ENCODE measurements at places on chromosomes 11 and 22.

GRCh38 chr11:27456795-27457329, 15.7 kb downstream of the LGR4 start:
- no peak for DNase-seq

DNA sequence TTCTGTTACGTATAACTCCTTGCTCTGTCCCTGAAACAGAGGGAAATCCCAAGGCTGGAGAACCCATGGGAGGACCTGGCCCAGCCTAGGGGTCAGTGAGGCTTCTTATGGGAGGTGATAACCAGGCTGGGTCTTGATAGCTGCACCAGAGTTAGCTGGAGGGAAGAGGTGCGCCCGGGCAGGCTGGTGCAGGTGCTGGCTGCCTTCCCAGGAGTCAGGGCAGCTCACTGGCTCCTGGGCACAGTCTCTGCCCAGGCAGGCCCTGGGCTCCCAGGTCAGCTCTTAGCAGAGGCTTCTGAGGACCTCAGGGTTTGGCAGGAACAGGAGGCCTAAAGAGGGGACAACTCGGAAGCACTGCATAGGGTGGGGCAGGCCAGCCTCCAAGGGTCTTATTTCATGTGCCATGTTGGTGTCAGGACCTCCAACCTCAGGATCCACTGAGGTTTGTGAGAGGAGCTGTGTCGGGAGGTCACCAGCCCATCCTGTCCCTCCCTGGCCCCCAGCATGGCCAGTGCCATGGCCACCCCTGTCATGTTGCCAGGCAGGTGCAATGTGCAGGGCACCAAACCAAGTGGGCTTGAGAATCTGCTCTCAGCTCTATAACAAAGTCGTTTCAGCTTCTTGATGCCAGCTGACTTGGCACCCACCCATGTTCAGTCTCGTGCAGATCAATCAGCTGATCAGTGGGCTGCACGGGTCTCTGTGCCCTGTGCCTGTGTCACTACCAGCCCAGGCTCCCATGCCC, 20.5 kb upstream of the CELSR1 start:
- no peak for DNase-seq

DNA sequence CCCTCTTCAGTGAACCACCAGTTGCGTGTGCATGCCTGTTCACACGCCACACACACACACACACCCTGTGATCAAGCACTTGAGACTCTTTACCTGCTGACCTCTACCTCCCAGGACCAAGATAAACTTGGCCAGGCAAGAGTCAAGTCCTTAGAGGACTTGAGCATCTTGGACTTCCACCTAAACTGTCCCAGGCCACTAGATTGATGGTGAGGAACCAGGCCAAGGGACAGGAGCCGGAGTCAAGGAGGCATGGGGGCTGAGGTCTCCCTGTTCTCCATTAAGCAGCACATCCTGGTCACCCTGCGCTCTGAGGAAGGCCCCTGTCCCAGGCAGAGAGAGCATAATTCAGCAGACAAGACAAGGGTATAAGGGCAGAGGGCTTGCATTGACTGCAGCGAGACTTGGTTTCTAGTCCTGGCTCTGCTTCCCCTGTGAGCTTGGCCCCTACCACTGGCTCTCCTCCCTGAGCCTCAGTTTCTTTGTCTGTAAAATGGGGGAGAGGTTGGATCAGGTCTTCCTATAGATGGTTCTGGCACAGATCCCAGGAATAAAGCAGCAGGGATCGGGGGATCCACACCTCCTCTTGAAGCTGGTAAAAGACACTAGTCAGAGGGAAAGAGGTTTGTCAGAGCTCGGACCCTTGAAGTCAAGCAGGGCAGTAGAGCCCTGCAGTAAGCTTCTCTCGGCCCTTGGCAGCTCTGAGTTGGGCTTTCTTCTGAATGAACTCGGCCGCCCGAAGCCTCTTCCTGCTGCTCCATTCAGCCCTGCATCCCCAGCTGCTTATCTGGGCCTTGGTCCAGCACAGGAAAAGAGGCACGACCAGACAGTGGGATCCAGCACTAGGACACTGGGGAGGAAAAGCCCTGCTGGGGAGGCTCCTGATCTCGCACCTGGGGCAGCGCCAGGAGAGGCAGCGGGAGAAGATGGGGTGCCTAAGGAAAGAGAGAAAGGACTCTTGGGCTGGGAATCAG, 2.0 kb downstream of the CREB3L1 start:
- no peak for DNase-seq

DNA sequence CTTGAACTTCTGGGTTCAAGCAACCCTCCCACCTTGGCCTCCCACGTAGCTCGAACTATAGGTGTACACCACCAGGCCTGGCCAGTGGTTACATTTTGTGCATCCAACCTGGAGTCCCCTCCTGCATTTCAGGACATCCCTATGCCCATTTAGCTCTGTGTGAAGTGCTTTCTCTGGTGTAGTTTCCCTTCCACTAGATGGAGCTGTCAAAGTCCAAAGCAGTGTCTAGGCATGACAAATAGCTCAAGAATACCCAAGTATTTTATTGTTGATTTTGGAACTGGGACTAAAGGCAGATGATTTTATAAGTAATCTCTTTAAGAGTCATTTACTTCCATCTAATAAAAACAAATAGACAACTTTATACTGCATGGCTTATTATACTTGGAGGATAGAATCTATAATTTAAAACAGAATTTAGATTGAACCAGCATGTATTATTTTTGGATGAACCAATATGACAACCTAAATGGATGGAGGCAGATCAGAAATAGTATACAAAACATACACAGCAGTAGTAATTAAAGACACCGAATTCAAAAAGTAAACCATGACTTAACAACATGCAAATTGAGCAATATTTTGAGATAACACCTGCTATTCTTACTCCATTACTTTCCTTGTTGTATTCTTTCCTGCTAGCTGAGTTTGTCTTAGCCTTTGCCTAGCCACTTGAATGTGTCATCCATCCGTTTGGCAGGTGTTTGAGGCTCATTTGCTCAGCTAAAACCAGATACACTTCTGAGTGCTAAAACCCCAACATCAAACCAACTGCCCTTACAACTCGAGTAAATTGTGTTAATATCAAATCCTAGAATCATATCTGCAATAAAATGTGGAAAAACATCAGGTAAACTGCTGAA, 37.7 kb downstream of the EIF4ENIF1 start:
- DNase-seq = no peak

DNA sequence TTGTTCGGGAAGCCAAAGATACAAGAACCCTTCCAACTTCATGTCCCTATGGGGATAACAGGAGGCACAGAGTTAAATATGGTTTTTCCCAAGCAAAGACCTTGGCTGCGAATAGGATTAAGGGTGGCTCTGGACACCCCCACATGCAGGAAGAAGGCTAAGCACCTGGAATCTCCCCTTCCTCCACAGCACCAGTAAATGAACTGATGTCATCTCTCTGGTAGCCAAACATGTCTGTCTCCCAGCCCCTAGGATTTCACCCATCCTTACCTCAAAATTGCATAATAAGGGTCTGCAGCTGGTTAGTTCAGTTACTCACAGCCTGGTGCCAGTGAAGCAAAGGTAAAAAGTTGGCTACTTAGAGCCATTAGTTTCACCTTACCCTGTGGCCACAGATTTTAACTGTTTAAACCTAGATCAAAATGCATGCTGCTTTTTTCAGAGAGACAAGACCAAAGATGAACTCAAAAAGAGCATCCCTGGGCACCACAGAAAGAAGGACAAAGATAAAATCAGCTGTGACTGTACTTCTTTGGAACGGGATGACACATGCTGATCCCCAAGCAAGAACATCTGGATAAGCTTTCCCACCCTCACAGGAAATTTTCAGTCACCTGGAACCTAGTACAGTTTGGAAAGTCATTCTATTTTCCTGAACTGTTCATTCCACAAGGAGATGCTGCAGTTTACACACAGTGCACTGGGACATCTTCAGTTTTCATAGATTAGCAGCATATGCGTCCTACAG, 77.2 kb upstream of the AKIP1 start:
- no peak for DNase-seq

- DNase-seq = no peak
These were observed 22.8 kb downstream of the OSBP2 start for GRCh38 chr22:30717331-30717921.

- DNase-seq = no peak
These were observed 52.5 kb upstream of the SUSD2 start for GRCh38 chr22:24128631-24129262.

DNA sequence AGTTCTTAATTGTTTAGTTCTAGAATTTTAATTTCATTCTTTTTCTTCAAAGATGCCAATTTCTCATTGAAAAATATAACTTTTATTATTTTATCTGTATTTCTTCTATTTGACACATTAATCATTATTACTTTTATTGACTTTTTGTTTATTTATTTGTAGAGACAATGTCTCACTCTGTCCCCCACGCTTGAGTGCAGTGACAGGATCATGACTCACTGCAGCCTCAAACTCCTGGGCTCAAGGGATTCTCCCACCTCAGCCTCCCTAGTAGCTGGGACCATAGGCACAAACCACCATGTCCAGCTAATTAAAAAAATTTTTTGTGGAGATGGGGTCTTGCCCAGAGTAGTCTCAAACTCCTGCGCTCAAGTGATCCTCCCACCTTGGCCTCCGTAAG, 30.3 kb upstream of the FBLN1 start:
- no peak for DNase-seq

GRCh38 chr11:121559606-121560200, 106.9 kb upstream of the SORL1-AS1 start:
- DNase-seq = no peak

DNA sequence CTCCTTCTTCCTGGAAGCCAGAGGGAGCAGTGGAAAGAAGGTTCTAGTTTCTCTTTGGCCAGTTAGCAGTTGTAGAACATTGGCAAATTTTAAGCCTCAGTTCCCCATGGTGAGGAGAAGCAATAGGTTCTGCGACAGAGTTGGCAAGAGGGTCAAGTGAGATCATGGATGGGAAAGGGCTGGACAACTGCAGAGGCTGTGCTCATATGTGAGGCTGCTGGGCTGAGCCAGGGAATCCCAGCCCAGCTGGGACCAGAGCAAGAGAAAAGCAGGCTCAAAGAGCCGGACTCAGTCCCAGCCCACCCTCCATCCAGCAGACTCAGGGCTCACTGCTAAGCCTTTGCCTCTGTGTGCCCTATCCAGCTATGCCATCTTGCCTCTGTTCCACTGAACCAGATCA, 66.8 kb upstream of the MYOD1 start:
- no peak for DNase-seq

DNA sequence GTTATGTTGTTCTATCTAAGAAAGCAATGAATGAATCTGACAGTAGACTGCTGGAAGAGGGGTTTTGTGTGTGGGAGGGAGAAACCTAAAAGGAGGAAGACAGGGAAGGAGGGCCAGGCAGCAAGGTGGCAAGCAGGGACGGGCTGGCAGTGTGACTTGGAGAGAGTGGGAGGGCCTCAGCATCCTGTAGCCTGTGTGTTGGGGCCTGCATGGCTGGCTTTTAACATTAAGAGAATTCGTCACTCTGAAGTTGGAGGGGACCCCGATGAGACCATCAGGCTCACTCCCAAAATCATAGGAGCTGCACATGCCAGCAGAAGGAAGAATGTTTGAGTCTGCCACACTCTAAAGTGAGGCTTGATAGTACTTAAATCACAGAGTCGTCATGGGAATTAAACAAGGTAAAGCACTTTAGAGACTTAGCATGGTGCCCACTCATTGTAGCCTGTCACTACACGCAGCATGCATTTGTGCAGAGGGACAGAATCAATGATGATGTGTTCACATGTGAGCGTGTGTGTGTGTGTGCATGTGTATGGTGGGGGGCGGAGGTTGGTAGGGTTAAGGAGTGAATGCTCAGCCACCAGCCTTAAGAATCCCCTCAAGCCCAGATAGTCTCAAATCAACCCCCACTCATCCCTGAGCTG, 199.5 kb downstream of the TENM4 start:
- no peak for DNase-seq

DNA sequence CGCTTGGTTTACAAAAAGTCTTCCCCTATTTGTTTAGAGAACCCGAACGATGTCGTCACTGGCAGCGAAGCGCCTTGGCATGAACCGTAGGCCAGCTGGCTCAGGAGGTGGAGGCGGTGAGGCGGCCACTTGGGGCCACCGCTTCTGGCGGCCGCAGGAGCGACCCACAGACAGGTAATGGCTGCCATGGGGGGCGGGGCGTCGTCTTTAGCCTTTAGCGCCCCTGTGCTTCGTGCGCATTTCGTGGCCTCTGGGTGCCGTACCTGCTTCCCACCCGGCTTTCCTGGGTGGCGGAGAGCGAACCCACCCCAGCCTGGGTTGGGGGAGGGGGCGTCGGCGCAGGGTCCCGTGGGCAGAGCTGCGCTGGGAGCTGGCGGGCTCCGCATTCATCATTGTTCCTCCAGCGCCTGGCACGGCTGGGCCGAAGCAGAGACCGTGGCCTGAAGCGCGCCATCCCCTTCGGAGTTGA, 469 bp upstream of the OSBP2 start:
- peak; percentile 41 for DNase-seq

DNA sequence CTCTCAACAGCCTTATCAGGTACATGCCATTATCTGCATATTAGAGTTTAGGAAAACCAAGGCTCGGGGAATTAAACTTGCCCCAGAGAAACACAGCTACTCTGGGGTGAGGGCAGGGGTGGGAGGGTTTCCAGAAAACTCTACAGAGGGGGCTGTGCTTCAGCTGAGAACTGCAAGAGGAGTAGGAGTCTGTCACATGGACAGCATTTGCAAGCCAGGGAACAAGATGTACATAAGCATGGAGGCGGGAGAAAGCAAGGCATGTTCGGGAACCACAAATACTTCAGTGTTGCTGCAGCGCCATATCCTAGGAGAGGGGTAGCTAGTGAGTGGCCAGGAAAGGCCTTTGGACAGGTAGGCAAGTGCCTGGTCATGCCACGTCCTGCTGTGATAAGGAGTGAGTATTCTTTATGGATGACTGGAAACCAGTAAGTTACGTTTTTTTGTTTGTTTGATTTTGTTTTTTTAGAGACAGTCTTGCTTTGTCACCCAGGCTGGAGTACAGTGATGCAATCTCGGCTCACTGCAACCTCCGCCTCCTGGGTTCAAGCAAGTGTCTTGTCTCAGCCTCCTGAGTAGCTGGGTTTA, 57.2 kb downstream of the GRAMD1B start:
- no peak for DNase-seq

DNA sequence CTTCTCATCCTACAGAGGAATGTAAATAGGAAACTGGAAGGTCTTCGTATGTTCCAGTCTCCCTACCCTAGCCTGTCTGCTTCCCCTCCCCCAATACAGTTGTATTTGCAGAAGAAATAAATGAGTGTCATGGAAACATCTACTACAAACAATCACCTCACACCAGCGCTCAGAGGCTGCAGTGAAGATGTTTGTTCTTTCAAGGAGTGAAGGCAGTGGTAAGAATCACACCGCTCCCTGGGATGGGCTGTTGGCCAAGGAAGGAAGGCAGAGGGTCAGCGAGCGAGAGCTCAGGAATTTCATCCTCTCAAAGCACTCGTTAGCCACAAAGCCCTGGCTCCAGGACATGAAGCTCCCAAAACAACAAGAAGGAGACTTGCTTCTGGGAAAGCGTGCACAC, 1.1 kb upstream of the IGSF9B start:
- DNase-seq = no peak

DNA sequence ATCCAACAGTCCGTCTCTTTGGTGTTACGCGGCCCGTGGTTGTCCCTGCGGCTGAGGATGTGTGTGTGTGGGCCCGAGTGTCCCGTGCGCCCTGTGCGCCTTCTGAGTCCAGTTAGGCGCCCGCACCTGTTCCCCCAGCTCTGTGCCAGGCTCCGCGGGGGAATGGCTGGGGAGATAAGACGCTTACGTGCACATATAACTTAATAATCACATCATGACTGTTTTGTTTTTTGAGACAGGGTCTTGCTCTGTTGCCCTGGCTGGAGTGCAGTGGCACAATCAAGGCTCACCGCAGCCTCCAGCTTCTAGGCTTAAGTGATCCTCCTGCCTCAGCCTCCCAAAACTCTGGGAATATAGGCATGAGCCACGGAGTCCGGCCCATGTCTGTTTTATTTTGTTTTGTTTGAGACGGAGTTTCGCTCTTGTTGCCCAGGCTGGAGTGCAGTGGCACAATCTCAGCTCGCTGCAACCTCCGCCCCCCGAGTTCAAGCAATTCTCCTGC, 817 bp downstream of the ARL2 start:
- DNase-seq = no peak
